Pancreas (tissue), 10 donors: ENCODE measurements at places on chromosomes 13 and 19. TPM values are rescaled to one million over a fixed set of nuclear protein-coding genes. Genes with fewer than 3 reads are reported as not detected.

Gene ZNF222
- 1.5 TPM for total RNA-seq

Gene LHB
- 0.98 TPM for total RNA-seq

Gene NCAN
- total RNA-seq: not detected

Gene KL
- 0.46 TPM for total RNA-seq

Gene ZNF493
- total RNA-seq: 13.7 TPM

Gene TMTC4
- total RNA-seq: 13.2 TPM

Gene SHC2
- total RNA-seq: 84.3 TPM

Gene GNG14
- total RNA-seq: not detected

Gene CABP5
- total RNA-seq: not detected

Gene NDUFA13
- total RNA-seq: 135 TPM

Gene ZNF442
- total RNA-seq: 1.1 TPM

Gene KLK4
- not detected for total RNA-seq

Gene LGI4
- 1.8 TPM for total RNA-seq

Gene TLE6
- 0.97 TPM for total RNA-seq

Gene PTPRH
- 15.3 TPM for total RNA-seq

Gene TEX26
- not detected for total RNA-seq

Gene SERTM1
- 0.28 TPM for total RNA-seq

Gene LGALS4
- total RNA-seq: 80.6 TPM

Gene KLK14
- 0.32 TPM for total RNA-seq

Gene FFAR2
- total RNA-seq: not detected

Gene FPR1
- 3.5 TPM for total RNA-seq

Gene ZNF101
- total RNA-seq: 4.1 TPM

Gene LYL1
- total RNA-seq: 5.5 TPM

Gene TDRD12
- 0.84 TPM for total RNA-seq

Gene RNF225
- total RNA-seq: not detected

Gene JAK3
- total RNA-seq: 1.1 TPM

Gene FCER2
- not detected for total RNA-seq

Gene LIM2
- total RNA-seq: not detected

Gene ATP8B3
- 0.52 TPM for total RNA-seq

Gene CALR3
- not detected for total RNA-seq

Gene IGFL1
- total RNA-seq: not detected

Gene WDR62
- 0.12 TPM for total RNA-seq

Gene POLR2E
- 66.3 TPM for total RNA-seq

Gene SMIM44
- not detected for total RNA-seq

Gene FFAR3
- total RNA-seq: not detected

Gene PALM
- total RNA-seq: 4.6 TPM

Gene MAB21L1
- total RNA-seq: not detected

Gene IRS2
- total RNA-seq: 9.8 TPM

Gene NLRP12
- 0.76 TPM for total RNA-seq
